ENCODE measurements at places on chromosomes 1 and 21.
A peak's percentile ranks its signal among the peaks of the same experiment; 100 is the strongest.

DNA sequence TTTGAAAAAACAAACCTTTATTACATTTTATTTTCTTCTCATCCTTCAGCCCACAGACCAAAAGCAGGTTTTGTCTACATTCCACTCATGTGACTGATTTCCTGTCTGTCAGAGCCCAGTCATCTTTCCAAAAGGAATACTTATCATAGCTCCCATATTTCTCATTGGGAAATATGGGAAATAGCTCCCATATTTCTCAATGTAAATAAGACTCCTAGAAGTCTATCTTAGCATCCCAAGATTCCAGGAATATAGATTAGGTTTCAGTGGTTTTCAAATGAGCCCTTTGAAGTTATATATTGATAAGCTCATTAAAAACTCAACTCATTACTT lies 19.1 kb upstream of the NRDC start:
- peak; percentile 96 for DNase-seq

DNA sequence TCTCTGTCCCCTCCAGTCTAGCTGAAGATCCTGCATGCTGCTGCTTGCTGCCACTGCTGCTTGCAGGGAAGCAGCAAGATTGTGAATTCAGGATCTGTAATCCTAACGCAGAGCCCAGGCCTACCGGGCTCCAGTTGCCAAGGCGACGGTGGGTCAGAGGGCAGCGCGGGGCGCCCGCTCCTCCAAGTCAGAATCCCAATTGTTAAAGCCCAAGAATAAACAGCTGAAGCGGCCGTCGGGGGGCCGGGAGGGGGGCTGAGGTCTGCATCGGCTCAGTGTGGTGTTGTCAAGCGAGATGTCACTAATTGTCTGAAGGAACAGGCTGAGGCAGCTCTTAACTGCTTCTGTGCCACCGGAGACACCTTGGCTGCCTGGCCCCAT lies 36.8 kb downstream of the AHDC1 start:
- no peak for DNase-seq

GRCh38 chr1:96674915-96675314 lies 46.7 kb upstream of the PTBP2 start:
- no peak for DNase-seq

- no peak for DNase-seq
These were observed 15.3 kb downstream of the RSPH1 start for GRCh38 chr21:42480736-42481135.

DNA sequence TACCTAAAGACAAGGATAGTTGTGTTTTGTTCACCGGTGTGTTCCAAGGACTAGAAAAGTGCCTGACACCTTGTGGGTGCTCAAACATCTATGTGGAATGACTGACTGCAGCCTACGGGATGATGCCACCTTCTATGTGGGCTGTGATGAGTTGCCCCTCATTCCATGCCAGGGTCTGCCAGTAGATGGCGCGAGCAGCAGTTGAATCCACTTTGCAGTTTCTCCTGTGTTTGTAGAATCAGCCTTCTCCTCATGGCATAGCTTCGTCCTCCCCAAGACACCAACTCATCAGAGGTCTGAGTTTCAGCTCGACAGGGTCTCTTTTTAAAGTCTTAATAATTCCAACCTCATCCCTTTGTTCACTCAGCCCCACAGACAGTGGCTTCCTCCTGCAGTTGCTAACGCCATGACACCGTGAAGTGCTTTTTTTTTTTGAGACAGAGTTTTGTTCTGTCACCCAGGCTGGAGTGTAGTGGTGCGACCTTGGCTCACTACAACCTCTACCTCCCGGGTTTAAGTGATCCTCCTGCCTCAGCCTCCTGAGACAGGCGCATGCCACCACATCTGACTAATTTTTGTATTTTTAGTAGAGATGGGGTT lies 133.7 kb downstream of the CAPN8 start:
- DNase-seq = peak; percentile 45

Data from EL (cell line).